Right ventricle myocardium superior (tissue), 1 donor: ENCODE measurements at places on chromosomes 11 and 22. TPM values are rescaled to one million over a fixed set of nuclear protein-coding genes. Genes with fewer than 3 reads are reported as not detected.

MTCH2 gene
- total RNA-seq, result 111 TPM

SCGB1D2 gene
- total RNA-seq, result 3.7 TPM

ZBTB16 gene
- 64.8 TPM for total RNA-seq

TOLLIP gene
- total RNA-seq, result 49.9 TPM

LINC01488 gene
- 0.22 TPM for total RNA-seq

ALDH3B1 gene
- total RNA-seq, result 4.4 TPM

CYTH4 gene
- 7.0 TPM for total RNA-seq

MS4A15 gene
- total RNA-seq, result not detected

KDELR3 gene
- 3.1 TPM for total RNA-seq

PHETA2 gene
- total RNA-seq, result 4.2 TPM

CCDC86 gene
- 8.4 TPM for total RNA-seq

DDTL gene
- 1.7 TPM for total RNA-seq

BET1L gene
- total RNA-seq, result 20.0 TPM

H19 gene
- 420 TPM for total RNA-seq

CCDC34 gene
- total RNA-seq, result 3.6 TPM

SEC14L2 gene
- total RNA-seq, result 1.5 TPM

XKR3 gene
- not detected for total RNA-seq

MS4A3 gene
- total RNA-seq, result not detected

OR51I1 gene
- total RNA-seq, result not detected

SLC17A6 gene
- not detected for total RNA-seq

FGF4 gene
- total RNA-seq, result not detected

AIFM3 gene
- 0.67 TPM for total RNA-seq

MMP13 gene
- total RNA-seq, result not detected

IGSF22 gene
- total RNA-seq, result 0.86 TPM

TSPAN32 gene
- 13.9 TPM for total RNA-seq

MUC5AC gene
- not detected for total RNA-seq

APOL6 gene
- total RNA-seq, result 4.7 TPM

SYTL2 gene
- total RNA-seq, result 4.0 TPM

RIMBP3C gene
- total RNA-seq, result not detected

RPLP2 gene
- 982 TPM for total RNA-seq

ZNF280B gene
- total RNA-seq, result 0.43 TPM

TIGD3 gene
- 1.0 TPM for total RNA-seq

WNT11 gene
- total RNA-seq, result 20.0 TPM

C11orf54 gene
- 30.2 TPM for total RNA-seq

SLC22A6 gene
- total RNA-seq, result not detected

HBG2 gene
- not detected for total RNA-seq

NPAS4 gene
- total RNA-seq, result not detected

NAV2 gene
- 10.5 TPM for total RNA-seq

LRRC74B gene
- total RNA-seq, result not detected

IGLL1 gene
- total RNA-seq, result not detected

MYO18B gene
- 114 TPM for total RNA-seq

OR52A1 gene
- total RNA-seq, result not detected

OR5A1 gene
- total RNA-seq, result not detected

SCT gene
- total RNA-seq, result not detected

UBE4A gene
- 33.2 TPM for total RNA-seq

C11orf87 gene
- total RNA-seq, result 0.03 TPM
